Sigmoid colon (tissue), 7 donors: ENCODE measurements at places on chromosomes 13 and 19.

DNA sequence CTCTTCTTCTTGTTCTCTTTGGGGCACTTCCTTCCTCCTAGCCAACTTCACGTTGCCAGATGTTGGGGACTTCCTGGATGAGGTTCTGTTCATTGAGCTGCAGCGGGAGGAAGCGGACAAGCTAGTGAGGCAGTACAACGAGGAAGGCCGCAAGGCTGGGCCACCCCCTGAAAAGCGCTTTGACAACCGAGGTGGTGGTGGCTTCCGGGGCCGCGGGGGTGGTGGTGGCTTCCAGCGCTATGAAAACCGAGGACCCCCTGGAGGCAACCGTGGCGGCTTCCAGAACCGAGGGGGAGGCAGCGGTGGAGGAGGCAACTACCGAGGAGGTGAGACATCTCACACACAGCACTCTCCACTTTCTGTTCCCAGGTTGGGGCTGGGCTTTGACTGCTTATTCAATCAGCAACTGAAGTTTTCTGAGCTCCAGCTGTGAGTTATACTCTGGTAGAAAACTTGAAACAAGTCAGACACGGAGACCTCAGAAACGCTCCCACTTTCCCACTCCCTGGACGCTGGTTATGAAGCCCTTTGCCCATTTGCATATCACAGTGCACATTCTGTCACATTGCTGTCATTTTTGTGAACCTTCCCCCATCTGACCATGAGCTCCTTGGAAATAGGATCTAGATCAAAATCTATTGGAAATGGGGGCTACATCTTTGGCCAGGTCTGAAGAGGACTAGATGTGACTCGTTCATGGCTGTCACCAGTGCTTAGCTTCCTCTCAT is 7.2 kb upstream of the CCDC97 start:
- no peak overlapping the region for H3K4me3 ChIP-seq
- H3K27ac ChIP-seq = peak overlapping the region; percentile 30
- peaks cover 30% of the 10 kb centered on the region for H3K4me1 ChIP-seq

DNA sequence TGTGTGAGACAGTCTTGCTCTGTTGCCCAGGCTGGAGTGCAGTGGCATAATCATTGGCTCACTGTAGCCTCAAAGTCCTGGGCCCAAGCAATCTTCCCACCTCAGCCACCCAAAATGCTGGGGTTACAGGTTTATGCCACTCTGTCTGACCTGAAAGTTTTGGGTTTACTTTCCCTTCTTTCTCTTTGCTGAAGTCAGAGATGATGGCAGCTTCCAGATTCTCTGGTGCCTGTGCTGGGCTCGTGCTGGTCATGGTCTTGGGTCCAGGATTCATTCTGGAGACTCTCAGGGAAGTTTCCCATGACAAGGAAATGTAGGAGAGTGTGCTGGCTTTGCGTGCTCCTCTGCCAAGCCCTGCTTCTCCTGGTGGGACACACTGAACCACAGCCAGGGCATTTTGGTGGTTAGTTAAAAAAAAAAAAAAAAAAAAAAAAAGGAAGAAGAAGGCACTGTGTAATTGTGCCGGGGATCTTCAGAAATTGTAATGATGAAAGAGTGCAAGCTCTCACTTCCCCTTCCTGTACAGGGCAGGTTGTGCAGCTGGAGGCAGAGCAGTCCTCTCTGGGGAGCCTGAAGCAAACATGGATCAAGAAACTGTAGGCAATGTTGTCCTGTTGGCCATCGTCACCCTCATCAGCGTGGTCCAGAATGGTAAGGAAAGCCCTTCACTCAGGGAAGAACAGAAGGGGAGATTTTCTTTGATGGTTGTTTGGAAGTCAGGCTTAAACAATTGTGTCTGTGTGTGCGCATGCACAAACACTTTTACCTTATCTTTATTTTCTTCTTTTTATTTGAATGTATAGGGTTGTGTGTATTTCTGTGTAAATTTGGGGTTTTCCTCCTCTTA is at the start of gene ALOX5AP:
TSS of gene ALOX5AP (plus strand) at position 519 of the 847 bp plus-strand sequence. CDS start at position 582, 63 bp downstream.
- DNase-seq = no peak
- no peaks in the 10 kb centered on the region for H3K36me3 ChIP-seq
- peaks cover 4% of the 10 kb centered on the region for H3K27me3 ChIP-seq
- H3K4me1 ChIP-seq = no peaks in the 10 kb centered on the region

- no peak overlapping the region for H3K4me3 ChIP-seq
- H3K4me1 ChIP-seq = no peaks in the 10 kb centered on the region
- DNase-seq = no peak
- no peaks in the 10 kb centered on the region for H3K27me3 ChIP-seq
- no peak overlapping the region for H3K27ac ChIP-seq
- no peaks in the 10 kb centered on the region for H3K36me3 ChIP-seq
Observed at GRCh38 chr19:27974082-27974513, 1238.9 kb downstream of the UQCRFS1 start.

DNA sequence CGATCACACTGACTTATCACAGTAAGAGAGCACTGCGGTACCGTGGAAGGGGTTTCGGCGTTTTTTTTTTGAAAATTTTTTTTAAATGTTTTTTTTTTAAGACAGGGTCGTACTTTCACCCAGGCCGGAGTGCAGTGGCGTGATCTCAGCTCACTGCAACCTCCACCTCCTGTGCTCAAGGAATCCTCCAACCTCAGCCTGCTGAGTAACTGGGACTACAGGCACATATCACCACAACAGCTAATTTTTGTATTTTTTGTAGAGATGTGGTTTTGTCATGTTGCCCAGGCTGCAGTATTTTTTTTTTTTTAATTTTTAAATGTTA is 19.0 kb downstream of the LTBP4 start:
- H3K4me3 ChIP-seq = no peak overlapping the region
- H3K27me3 ChIP-seq = no peaks in the 10 kb centered on the region

DNA sequence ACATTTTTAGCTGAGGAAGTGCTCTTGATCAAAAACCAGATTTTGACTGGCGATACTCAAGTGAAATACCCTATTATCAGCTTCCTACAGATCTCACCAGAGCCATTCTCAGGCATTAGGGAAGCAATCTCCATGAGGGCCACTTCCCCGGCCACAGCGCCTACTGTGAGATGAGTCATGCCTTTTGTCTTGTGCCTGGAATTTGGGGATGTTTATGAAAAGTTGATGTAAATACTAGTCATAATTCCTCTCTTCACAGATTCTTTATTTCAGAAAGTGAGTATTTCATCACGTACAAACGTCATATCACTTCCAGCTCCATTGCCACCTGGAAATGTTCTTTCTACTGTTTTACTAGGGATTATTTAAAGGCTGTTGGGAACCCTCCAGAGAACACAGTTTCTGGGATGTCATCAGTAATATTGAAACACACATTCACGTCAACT is 25.3 kb upstream of the SLC46A3 start:
- H3K36me3 ChIP-seq = no peaks in the 10 kb centered on the region
- H3K27ac ChIP-seq = no peak overlapping the region
- no peak for DNase-seq
- no peaks in the 10 kb centered on the region for H3K4me1 ChIP-seq

DNA sequence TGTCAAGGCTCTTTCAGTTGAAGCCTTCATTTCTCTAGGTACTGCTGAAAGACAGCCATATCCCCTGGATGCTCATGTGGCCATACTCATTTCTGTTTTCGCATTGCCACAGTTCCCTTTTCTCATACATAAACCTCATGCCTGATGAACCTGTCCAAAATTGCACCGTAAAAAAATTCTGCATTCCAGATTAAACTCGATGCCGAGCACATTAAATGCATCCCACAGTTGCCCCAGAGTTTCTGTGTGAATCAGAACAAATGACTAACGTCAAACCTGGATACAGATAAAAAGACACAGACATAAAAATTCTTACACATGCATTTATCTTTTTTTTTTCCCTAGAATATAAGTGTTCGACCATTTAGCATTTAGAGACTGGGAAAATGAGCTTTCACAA is 288.2 kb downstream of the COG6 start:
- no peak overlapping the region for H3K27ac ChIP-seq
- DNase-seq = no peak
- H3K4me1 ChIP-seq = no peaks in the 10 kb centered on the region
- no peaks in the 10 kb centered on the region for H3K27me3 ChIP-seq
- H3K36me3 ChIP-seq = no peaks in the 10 kb centered on the region

DNA sequence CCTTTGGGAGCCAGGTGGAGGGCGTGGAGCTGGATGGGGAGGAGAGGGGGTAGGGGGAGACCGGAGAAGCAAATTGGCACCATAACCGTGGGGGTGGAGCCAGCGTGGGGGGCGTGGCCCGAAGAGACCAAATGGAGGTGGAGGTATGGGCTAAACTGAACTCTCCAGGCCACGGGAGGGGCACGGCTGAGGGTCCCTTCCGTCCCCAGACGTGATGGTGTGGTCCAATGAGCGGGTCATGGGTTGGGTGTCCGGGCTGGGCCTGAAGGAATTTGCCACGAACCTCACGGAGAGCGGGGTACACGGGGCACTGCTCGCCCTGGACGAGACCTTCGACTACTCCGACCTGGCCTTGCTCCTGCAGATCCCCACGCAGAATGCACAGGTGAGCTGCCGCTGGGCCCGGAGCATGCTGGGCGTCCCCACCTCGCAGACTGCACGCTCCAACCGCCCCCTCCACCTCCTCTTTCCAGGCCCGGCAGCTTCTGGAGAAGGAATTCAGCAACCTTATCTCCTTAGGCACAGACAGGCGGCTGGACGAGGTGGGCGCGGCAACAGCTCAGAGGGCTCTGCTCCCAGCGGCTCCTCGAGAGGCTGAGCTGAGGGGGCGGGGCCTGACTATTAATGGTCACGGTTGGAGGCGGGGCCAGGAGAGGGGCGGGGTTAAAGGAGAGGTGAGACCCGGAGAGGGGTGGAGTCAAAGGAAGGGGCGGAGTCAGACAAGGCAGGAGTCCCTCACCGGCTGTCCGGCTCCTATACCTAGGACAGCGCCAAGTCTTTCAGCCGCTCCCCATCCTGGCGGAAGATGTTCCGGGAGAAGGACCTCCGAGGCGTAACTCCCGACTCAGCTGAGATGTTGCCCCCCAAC is 6.2 kb downstream of the HRC start:
- no peaks in the 10 kb centered on the region for H3K4me1 ChIP-seq
- no peaks in the 10 kb centered on the region for H3K36me3 ChIP-seq
- peak overlapping the region; percentile 76 for H3K27ac ChIP-seq
- DNase-seq = peak; percentile 97
- H3K4me3 ChIP-seq = peak overlapping the region; percentile 72

- H3K4me3 ChIP-seq = no peak overlapping the region
- no peaks in the 10 kb centered on the region for H3K36me3 ChIP-seq
- no peaks in the 10 kb centered on the region for H3K4me1 ChIP-seq
- H3K27ac ChIP-seq = no peak overlapping the region
- no peak for DNase-seq
Observed at GRCh38 chr13:28322256-28322905, 172.5 kb downstream of the FLT1 start.

GRCh38 chr19:2475018-2475701 is 767 bp upstream of the GADD45B start:
- peak; percentile 82 for DNase-seq
- H3K27me3 ChIP-seq = no peaks in the 10 kb centered on the region
- H3K4me1 ChIP-seq = peaks cover 20% of the 10 kb centered on the region
- peak overlapping the region; percentile 94 for H3K4me3 ChIP-seq
- no peaks in the 10 kb centered on the region for H3K36me3 ChIP-seq

DNA sequence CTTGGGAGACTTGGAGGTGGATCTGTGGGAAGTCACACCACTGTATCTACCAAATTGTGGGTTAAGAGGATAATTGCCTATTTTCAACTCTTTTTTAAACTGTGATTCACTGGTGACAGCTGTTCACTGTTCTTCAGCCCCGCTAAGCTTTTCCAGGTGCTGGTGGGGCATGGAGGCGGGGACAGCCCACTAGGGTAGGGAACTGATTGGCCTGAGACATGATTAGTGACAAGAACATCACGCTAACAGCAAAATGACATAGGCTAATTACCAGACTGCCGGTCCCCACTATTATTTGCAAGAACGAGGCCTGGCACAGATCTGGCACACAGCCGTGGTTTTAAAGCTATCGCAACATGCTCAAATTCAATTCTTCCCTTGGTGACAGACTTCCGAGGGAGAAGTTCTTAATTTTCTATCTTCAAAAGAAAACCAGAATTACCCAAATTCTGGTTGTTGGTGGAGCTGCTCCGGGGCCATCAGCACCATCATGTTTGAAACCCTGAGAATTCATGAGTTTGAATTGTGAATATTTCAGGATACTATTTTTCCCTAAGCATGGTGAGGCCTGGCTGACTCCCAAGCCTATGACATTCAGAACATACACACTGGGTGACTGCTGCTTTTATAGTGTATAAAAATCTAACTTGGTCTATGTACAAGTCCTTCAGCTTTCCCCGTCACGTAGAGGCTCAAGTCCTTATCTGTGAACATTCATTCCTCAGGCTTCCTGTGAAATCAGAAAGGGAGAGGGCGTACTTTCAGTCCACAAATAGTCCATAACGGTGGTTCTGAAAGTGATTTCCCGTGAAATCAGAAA is 17.9 kb downstream of the DOCK9 start:
- no peaks in the 10 kb centered on the region for H3K36me3 ChIP-seq
- peaks cover 28% of the 10 kb centered on the region for H3K4me1 ChIP-seq
- H3K27ac ChIP-seq = peak overlapping the region; percentile 23
- H3K4me3 ChIP-seq = no peak overlapping the region

DNA sequence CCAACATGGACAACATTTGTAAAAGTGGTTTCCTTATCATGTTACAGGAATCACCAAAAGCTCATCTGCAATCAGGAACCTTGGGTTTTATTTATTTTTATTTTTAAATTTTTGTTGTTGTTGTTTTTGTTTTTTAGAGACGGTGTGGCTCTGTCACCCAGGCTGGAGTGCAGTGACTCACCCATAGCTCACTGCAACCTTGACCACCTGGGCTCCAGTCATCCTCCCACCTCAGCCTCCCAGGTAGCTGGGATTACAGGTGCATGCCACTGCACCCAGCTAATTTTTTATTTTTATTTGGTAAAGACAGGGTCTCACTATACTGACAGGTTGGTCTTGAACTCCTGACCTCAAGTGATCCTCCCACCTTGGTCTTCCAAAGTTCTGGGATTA is 13.6 kb upstream of the SERP2 start:
- no peak for DNase-seq
- no peaks in the 10 kb centered on the region for H3K27me3 ChIP-seq
- no peaks in the 10 kb centered on the region for H3K36me3 ChIP-seq
- no peak overlapping the region for H3K4me3 ChIP-seq
- no peak overlapping the region for H3K27ac ChIP-seq
- peaks cover 12% of the 10 kb centered on the region for H3K4me1 ChIP-seq

- no peak overlapping the region for H3K4me3 ChIP-seq
- DNase-seq = no peak
- H3K36me3 ChIP-seq = no peaks in the 10 kb centered on the region
- H3K4me1 ChIP-seq = no peaks in the 10 kb centered on the region
- H3K27me3 ChIP-seq = no peaks in the 10 kb centered on the region
Observed at GRCh38 chr13:79457390-79457789, 23.6 kb upstream of the NDFIP2 start.

- H3K27ac ChIP-seq = no peak overlapping the region
- no peak for DNase-seq
- H3K27me3 ChIP-seq = no peaks in the 10 kb centered on the region
- no peaks in the 10 kb centered on the region for H3K36me3 ChIP-seq
- no peak overlapping the region for H3K4me3 ChIP-seq
- H3K4me1 ChIP-seq = no peaks in the 10 kb centered on the region
Observed at GRCh38 chr13:46495651-46496050, 57.3 kb upstream of the LRCH1 start.

DNA sequence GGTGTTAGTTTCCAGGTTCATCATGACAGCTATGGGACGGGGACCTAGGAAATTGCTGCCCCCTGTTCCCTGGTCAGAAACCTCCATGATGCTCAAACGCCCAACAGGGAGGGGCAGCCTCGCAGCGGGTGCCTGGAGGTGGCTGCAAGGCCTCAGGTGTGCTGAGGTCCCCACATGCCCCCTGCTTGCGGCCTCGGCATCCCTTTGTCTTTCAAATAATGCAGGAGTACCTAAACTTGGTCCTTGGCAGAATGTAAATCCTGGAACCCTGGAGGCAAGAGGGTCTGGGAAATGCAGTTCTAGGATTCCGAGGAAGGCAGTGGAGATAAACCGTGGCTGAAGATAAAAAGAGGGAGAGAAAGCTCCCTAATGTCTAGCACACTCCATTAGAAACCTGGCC is 52.4 kb downstream of the SKA3 start:
- H3K27ac ChIP-seq = no peak overlapping the region
- DNase-seq = peak; percentile 30
- H3K4me1 ChIP-seq = no peaks in the 10 kb centered on the region
- no peaks in the 10 kb centered on the region for H3K36me3 ChIP-seq
- H3K27me3 ChIP-seq = no peaks in the 10 kb centered on the region
